ENCODE measurements at places on chromosomes 4 and X. TPM values are rescaled to one million over a fixed set of nuclear protein-coding genes. Genes with fewer than 3 reads are reported as not detected.

Gene GABRE
- 137 TPM for total RNA-seq

Gene NSUN7
- 0.73 TPM for total RNA-seq

Gene RHOXF2
- not detected for total RNA-seq

Gene PABPC5
- 4.1 TPM for total RNA-seq

Gene PNMA5
- not detected for total RNA-seq

Gene UCHL1
- 241 TPM for total RNA-seq

Gene TMEM271
- total RNA-seq: not detected

Gene TRIML2
- total RNA-seq: not detected

Gene CYLC1
- total RNA-seq: not detected

Gene FGD1
- total RNA-seq: 12.5 TPM

Gene PRKG2
- total RNA-seq: 0.16 TPM

Gene CLDN22
- under 0.01 TPM for total RNA-seq

Gene POU4F2
- not detected for total RNA-seq

Gene RTL3
- total RNA-seq: 1.2 TPM

Gene PJA1
- total RNA-seq: 33.9 TPM

Gene ARHGAP36
- not detected for total RNA-seq

Gene TMEM33
- total RNA-seq: 43.8 TPM

Gene ADH7
- 2.1 TPM for total RNA-seq

Gene DGAT2L6
- not detected for total RNA-seq

Gene TMEM175
- 13.3 TPM for total RNA-seq

Gene CXCL9
- not detected for total RNA-seq
